Gastrocnemius medialis (tissue), 4 donors: ENCODE measurements at places on chromosomes 5 and 9. TPM values are rescaled to one million over a fixed set of nuclear protein-coding genes. Genes with fewer than 3 reads are reported as not detected.

The TRIM36 gene
- 0.42 TPM for total RNA-seq

The ARID3C gene
- total RNA-seq: not detected

The SEMA6A gene
- total RNA-seq: 6.5 TPM

The UBAP1 gene
- total RNA-seq: 162 TPM

The SLC34A1 gene
- not detected for total RNA-seq

GRCh38 chr9:87765521-87765920 is 39.6 kb downstream of the CTSL start:
- H3K27ac ChIP-seq: no peak overlapping the region
- H3K4me1 ChIP-seq: no peaks in the 10 kb centered on the region
- no peak overlapping the region for H3K4me3 ChIP-seq
- H3K36me3 ChIP-seq: no peaks in the 10 kb centered on the region
- no peaks in the 10 kb centered on the region for H3K27me3 ChIP-seq

GRCh38 chr5:145449794-145450193 is 385.3 kb downstream of the PRELID2 start:
- H3K4me1 ChIP-seq: no peaks in the 10 kb centered on the region
- no peak overlapping the region for H3K4me3 ChIP-seq
- no peak overlapping the region for H3K27ac ChIP-seq
- no peaks in the 10 kb centered on the region for H3K27me3 ChIP-seq
- DNase-seq: no peak
